Astrocyte (in vitro differentiated cells and primary cell): ENCODE measurements at places on chromosomes 6 and 20.

DNA sequence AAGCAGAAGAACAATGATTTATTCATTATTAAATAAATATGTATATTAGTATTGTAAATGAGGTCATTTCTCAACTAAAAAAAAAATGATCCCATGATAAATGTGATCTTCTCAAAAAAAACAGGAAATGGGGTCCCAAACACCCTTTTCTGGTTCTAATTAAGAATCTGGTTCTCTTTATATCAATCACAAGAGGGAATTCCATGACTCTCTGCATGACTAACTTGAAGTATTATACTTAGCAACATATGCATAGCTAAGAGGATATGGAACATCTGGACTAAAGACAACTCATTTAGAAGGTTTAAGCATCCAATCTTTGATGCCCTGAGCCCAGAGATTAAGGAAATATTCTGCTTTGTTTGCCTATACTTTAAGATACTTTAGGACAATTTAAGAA, 89.7 kb upstream of the EMILIN3 start:
- no peak for DNase-seq

- DNase-seq = no peak
These were observed 54.8 kb downstream of the OPN5 start for GRCh38 chr6:47836639-47837038.

- peak; percentile 65 for DNase-seq
These were observed 14.7 kb downstream of the UQCC2 start for GRCh38 chr6:33696548-33697518.

DNA sequence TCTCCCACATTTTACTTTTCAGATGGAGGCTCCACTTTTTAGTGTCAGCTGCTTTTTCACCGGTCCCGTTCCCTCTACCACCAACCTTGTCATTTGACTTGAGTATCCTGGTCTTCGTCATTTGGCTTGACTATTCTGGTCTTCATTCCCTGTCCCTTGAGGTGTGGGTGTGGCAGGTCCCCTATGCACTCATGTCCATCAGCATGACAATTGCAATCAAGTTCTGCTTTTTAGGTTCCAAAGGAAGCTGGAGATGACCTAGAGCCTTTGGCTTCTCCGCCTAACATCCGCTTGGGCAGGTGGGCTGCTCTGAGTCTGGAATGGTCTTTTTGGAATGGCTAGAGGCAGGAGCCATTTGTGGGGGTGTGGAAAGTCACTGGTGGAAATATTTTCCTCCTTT, 99.8 kb upstream of the MLN start:
- DNase-seq = no peak

DNA sequence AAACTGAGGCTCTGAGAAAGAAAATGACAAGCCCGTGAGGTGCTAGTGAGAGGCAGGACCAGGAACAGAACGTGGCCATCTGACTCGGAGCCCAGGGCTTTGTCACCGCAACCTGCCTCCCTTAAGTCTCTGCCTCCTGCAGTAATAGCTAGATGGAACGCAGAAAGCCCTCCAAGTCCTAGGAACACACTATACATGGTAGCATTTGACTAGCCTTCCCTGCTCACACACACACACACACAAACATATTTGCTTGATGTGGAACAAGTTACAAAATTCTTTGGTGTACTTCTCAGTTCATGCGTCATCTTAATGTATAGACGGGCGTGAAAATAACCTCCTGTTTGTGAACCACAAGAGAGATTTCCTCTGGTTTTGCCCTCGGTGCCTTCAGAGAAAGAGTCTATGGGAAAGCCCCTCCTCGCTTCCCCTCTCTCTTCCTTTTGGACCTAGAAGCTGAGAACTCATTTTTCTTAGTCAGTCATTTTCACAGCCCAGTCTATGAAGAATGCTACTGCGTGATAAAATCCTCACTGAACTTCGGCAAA, 38.8 kb downstream of the C6orf52 start:
- DNase-seq = no peak

- DNase-seq = peak; percentile 32
These were observed 145.7 kb downstream of the BTBD9 start for GRCh38 chr6:38493931-38494547.

- DNase-seq = no peak
These were observed 22.2 kb upstream of the GABRR1 start for GRCh38 chr6:89239338-89239737.

DNA sequence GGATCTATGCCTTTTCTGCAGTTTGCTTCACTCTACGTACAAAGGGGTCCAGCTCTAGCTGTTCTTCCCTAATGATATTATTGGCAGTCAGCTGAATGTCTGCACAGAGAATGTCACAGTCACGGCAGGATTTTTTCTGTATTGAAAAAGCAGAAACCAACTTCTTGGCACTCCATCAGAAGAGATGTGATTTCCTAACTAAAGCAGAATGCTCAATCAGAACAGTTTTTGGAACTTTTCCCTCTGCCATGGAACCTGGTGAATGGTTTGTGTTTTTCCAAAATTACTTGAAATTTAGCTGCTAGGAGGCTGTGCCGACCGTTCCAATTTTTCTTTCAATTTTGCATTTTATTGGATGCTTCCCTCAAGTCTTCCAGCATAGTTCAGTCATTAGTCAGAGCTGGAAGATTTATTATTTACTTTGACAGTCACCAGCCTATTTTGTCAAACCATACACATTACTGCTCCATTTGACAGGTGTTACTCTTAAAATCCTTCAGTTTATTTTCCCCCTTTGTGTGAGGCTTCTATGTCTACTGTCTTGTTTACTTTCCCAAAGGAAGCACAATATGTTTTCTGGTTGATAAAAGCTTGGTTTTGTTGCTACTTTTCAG, 259.6 kb upstream of the EPHA7 start:
- no peak for DNase-seq

DNA sequence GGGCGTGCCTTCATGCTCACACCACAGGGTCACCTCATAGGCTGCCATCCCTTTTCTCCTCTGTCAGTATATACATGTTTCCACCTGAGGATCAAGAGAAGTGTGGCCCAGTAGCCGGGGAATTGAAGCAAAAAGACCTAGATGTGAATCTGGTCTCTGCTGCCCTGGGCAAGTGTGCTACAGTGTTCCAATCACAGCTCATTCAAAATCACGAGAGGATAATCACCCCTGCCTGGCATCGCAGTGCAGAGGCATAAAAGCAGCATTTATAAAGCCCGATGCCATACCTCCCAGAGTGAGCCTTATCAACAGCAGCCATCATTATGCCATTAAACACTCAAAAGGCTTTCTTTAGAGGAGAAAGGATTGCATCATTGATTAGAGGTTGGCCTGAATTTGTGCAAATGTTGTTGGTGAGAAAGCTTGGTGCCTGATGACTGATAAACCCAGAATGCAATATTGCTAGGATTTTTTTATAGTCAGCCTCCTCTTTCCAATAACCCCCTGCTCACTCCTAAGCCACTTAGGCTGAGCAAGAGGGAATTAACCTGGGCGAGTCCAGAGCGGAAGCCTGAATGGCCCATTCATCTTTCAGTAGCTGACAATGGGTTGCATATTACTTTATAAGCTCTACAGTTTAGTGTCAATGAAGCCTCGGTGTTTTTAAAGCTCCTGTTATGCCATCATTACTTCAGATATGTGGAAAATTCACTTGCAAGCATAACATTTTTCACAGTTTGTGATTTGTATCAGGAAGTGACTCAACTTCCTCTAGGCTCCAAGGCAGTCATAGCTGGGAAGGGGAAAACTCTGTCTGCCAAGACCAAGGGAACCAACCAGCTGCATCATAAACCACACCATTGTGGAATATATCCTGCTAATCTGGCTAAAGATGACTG, 92.5 kb upstream of the NXT1 start:
- DNase-seq = peak; percentile 88

- DNase-seq = no peak
These were observed 12.8 kb downstream of the ASXL1 start for GRCh38 chr20:32370897-32371296.

- DNase-seq = peak; percentile 42
These were observed 206.3 kb downstream of the PREX1 start for GRCh38 chr20:48621376-48622078.

GRCh38 chr6:158653577-158654354, 3.9 kb downstream of the SYTL3 start:
- DNase-seq = peak; percentile 64

DNA sequence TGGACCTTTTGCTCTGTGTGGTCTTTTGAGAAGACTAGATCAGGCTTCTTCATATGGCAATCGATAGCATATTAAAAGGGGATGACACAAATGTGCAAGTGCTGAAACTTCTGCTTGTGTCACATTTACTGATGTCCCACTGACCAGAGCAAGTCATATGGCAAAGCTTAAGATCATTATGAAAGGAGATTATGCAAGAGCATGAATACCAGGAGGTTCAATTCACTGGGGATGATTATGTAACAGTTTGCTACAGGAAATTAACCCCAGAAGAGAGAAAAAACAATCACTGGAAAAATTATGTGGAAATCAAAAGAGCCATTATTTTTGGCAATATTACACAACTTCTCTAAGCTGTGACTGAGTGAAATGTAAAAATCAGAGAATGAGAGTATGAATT, 13.7 kb upstream of the PRDM13 start:
- DNase-seq = no peak

- no peak for DNase-seq
These were observed 231.0 kb upstream of the PRND start for GRCh38 chr20:4490606-4491280.

- DNase-seq = no peak
These were observed 23.3 kb downstream of the NRSN1 start for GRCh38 chr6:24149296-24149695.

DNA sequence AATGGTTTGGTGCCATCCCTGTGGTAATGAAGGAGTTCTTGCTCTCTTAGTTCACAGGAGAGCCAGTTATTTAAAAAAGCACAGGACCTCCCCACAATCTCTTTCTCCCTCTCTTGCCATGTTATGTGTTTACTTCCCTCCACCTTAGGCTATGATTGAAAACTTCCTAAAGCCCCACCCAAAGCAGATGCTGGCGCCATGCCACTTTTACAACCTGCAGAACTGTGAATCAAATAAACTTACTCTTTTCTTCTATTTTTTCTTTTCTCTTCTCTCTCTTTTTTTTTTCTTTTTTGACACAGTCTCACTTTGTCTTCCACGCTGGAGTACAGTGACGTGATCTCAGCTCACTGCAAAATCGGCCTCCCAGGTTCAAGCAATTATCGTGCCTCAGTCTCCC, 508.4 kb upstream of the EPHA7 start:
- DNase-seq = no peak

DNA sequence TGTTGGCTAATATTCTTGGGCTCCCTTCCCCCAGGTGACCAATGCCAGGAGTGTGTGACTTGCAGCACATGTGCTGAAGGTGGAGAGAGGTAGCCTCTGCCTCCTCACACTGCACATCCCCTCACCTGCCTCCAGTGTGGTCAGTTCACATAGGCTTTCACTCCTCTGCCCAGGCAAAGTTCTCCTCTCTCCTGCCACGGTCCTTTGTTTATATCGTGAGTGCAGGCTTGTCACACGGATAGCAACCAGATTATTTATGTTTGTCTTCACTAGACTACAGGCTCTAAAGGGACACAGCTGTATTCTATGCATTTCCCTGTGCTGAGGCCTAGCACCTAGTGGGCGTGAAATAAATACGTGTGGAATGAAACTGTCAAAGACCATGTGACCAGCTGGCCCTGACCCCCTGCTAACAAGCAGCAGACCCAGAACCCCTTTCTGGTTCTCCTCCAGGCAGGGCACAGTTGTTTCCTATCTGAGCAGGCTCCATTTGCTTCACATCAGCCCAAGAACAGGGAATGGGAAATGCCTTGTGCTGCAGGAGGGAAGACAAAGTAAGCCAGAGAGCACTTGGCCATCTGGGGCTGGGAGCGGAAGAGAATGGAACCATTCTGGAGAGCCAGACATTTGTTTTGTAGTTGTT, 42.3 kb downstream of the UNC5CL start:
- DNase-seq = peak; percentile 3

DNA sequence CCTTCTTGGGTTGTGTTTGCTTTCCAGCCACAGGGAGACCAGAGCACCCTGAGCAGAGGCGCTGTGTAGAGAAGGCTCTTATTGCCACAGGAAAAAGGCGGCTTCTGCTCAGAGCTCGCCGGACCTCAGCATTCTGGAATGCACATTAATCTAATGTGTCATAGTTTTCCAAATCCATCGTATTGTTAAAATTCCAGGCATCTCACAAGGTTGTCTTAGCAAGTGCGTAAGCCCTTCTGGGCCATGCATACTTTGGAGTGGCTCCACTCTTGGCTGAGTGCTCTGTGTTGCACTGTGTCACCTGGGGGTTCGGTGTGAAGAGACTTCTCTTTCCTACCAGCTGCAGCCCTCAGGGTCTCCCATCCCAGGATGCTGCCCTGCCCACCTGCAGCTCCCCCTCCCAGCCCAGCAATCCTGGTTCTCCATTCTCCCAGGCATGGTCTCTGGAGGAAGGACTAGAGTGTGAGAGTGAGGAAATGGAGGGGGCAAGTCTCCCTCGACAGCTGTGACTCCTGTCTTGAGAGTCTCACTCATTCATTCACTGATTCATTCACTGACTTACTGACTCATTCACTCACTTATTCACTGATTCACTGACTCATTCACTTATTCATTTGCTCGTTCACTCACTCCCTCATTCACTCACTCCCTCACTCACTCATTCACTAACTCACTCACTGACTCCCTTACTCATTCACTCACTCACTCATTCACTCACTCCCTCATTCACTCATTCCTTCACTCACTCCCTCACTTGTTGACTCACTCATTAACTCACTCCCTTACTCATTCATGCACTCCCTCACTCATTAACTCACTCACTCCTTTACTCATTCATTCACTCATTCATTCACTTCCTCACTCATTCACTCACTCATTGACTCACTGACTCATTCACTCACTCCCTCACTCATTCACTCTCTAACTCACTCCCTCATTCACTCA, 83.7 kb upstream of the MPC1 start:
- DNase-seq = peak; percentile 97

- DNase-seq = no peak
These were observed 24.2 kb upstream of the LYRM2 start for GRCh38 chr6:89662659-89663223.

GRCh38 chr6:34858681-34859080, 29.2 kb downstream of the TAF11 start:
- no peak for DNase-seq

- DNase-seq = peak; percentile 93
These were observed 26.7 kb upstream of the SRC start for GRCh38 chr20:37319151-37319671.

DNA sequence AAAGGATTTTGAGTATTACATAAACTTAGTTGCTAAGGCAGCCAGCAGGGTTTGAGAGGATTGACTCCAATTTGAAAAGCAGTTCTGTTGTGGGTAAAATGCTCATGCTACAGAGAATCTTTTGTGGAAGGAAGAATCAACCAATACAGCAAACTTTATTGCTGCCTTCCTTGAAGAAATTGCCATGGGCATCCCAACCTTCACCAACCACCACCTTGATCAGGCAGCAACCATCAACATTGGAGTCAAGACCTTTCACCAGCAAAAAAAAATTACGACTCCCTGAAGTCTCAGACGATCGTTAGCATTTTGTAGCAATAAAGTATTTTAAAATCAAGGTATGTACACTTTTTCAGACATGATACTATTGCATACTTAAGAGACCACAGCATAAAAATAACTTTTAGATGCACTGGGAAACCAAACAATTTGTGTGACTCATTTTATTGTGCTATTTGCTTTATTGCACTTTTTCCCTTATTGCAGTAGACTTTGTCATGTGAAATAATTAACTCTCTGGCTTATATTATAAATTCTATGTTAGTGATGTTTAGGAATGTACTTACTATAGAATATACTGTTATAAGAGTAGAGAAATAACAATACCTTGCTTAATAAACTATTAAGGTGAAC, 390.8 kb downstream of the CDKAL1 start:
- no peak for DNase-seq
